A549 treated with dexamethasone at 1 μM for 4 hours (cell line): ENCODE measurements at places on chromosomes 13 and 19. TPM values are rescaled to one million over a fixed set of nuclear protein-coding genes. Genes with fewer than 3 reads are reported as not detected.

ABHD17A gene
- total RNA-seq = 18.5 to 39.5 TPM (median 38.0 TPM) in 5 replicates

NDUFA11 gene
- 215 to 274 TPM (median 268 TPM) in 5 replicates for total RNA-seq

RFPL4A gene
- 0.61 to 1.2 TPM (median 0.88 TPM) in 5 replicates for total RNA-seq

KIR3DL1 gene
- total RNA-seq = not detected in 5 replicates

ZNF221 gene
- 0.38 to 0.77 TPM (median 0.64 TPM) in 5 replicates for total RNA-seq

APC2 gene
- total RNA-seq = 0.87 to 1.9 TPM (median 1.6 TPM) in 5 replicates

KLF1 gene
- total RNA-seq = 0.11 TPM in 1 of 5 replicates, not detected in the others

KRTDAP gene
- not detected in 5 replicates for total RNA-seq

SULT2B1 gene
- total RNA-seq = 11.9 to 18.4 TPM (median 17.2 TPM) in 5 replicates

RAB3A gene
- total RNA-seq = 0.64 to 0.93 TPM (median 0.65 TPM) in 5 replicates

PTPRS gene
- 18.5 to 44.3 TPM (median 40.4 TPM) in 5 replicates for total RNA-seq

SCEL gene
- total RNA-seq = 0.88 to 1.6 TPM (median 1.2 TPM) in 5 replicates

ICAM5 gene
- total RNA-seq = 0.19 to 0.93 TPM (median 0.81 TPM) in 5 replicates

ATP8A2 gene
- total RNA-seq = 0.01 to 0.03 TPM in 2 of 5 replicates, not detected in the others

FCGBP gene
- 0.21 to 1.2 TPM (median 0.82 TPM) in 5 replicates for total RNA-seq

COX6B2 gene
- total RNA-seq = 0.75 to 1.2 TPM (median 0.91 TPM) in 5 replicates

EFNB2 gene
- 4.2 to 4.9 TPM (median 4.5 TPM) in 5 replicates for total RNA-seq

MTMR6 gene
- 7.6 to 10.2 TPM (median 9.1 TPM) in 5 replicates for total RNA-seq

CYSLTR2 gene
- total RNA-seq = not detected in 5 replicates

FCAR gene
- not detected in 5 replicates for total RNA-seq

SLC25A41 gene
- 0.09 to 0.22 TPM (median 0.14 TPM) in 5 replicates for total RNA-seq

FCER2 gene
- not detected in 5 replicates for total RNA-seq

VSTM2B gene
- total RNA-seq = 0.09 TPM in 1 of 5 replicates, not detected in the others

ZNF724 gene
- 0.63 to 1.7 TPM (median 0.92 TPM) in 5 replicates for total RNA-seq

USE1 gene
- 13.2 to 15.5 TPM (median 13.9 TPM) in 5 replicates for total RNA-seq

PEAK3 gene
- 0.15 to 0.41 TPM (median 0.31 TPM) in 5 replicates for total RNA-seq

HOMER3 gene
- 21.8 to 32.4 TPM (median 28.9 TPM) in 5 replicates for total RNA-seq

ERICH6B gene
- not detected in 5 replicates for total RNA-seq

KCNK6 gene
- total RNA-seq = 3.6 to 5.0 TPM (median 4.6 TPM) in 5 replicates

SIAH3 gene
- not detected in 5 replicates for total RNA-seq

TINCR gene
- 1.9 to 3.2 TPM (median 2.2 TPM) in 5 replicates for total RNA-seq

KCTD4 gene
- total RNA-seq = not detected in 5 replicates

NOTCH3 gene
- 11.0 to 23.9 TPM (median 20.9 TPM) in 5 replicates for total RNA-seq
